Globus pallidus (tissue), 1 donor: ENCODE measurements at places on chromosomes 2 and 18.

DNA sequence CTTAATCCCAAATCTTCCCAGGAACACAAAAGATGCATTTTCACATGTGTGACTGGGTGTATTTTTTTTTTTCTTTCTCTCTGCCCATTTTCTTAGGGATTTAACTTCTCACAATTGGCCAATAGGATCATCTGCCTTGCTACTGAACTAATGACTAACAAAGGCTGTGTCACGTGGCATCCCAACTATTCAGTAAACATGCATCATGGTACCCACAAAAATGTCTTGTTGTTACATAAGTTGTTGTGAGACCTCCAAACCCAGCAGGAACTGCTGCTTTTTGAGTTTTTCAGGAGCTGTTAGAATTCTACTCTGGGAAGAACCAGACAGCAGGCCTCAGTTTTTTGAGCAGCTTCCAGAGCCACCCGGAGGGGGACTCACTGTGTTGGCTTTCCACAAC, 31.9 kb downstream of the GAD1 start:
- DNase-seq = no peak

- no peak for DNase-seq
Observed at GRCh38 chr2:45264227-45265225, 255.3 kb upstream of the SIX2 start.

GRCh38 chr2:172972005-172972619, 103.5 kb upstream of the MAP3K20 start:
- DNase-seq = peak; percentile 12

DNA sequence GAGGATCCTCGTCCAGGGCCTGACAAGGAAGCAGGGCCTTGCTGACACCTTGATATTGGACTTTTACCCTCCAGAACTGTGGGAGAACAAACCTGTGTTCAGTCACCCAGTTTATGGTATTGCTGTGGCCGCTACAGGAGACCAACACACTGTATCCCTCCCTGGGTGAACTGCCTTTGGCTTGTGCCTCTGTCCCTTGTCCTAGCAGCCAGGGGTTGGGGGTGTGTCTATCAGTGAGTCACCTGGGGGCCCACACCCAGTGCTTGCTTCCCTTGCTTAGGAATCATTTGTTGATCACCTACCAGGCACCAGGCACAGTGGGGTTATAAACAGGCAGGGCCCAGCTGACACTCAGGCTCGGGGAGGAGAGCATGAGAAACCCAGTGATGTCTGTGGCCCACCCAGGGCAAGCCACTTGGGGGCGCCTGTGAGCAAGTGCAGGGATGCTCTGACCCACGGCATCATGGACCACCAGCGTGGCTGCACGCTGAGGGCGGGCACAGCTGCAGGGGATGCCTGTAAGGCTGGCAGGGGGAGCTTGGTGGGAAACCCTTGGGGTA, 17.1 kb downstream of the TMEM185B start:
- no peak for DNase-seq

- no peak for DNase-seq
Observed at GRCh38 chr2:191721331-191721730, 43.4 kb downstream of the NABP1 start.

- no peak for DNase-seq
Observed at GRCh38 chr2:7795778-7796563, 878.8 kb downstream of the RNF144A start.

DNA sequence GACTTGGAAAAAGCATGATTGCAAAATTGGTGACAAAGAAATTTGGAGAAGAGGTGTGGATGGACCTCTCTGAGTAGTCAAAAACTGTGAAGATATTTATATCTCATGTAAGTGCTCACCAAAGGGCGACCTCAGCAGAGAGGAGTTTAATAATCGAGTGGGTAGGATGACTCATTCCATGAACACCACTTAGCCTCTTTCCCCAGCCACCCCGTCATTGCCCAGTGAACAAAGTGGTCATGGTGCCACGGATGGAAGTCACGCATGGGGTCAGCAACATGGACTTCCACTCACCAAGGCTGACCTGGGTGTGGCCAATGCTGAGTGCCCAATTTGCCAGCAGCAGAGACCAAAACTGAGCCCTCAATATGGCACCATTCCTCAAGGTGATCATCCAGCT, 997.4 kb upstream of the GYPC start:
- no peak for DNase-seq

- no peak for DNase-seq
Observed at GRCh38 chr2:200128296-200128695, 172.9 kb downstream of the MAIP1 start.

- DNase-seq = no peak
Observed at GRCh38 chr2:188425266-188425665, 133.6 kb downstream of the GULP1 start.

GRCh38 chr2:83970217-83970929, 488.7 kb downstream of the SUCLG1 start:
- DNase-seq = no peak

GRCh38 chr2:96073170-96073775, 38.6 kb upstream of the GPAT2 start:
- no peak for DNase-seq

DNA sequence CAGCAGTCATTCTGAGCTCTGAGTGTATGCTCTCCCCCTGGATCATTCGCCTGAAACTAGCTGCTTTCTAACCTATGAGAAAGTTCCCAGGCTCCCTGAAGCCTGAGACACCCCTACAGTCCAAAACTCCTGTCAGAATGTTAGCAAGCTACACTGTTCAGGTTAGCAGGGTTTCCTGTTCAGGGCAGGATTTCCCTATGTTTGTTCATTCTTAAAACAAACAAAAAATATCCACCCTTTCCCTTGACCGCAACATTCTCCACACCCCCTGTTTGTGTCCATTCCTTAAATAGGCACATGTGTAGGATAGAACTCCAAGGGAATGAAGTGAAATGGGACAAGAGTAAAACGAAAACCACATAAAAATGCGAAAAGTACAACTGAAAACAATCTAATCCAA, 83.1 kb downstream of the KLF7 start:
- no peak for DNase-seq

- DNase-seq = no peak
Observed at GRCh38 chr2:85523903-85524335, 15.0 kb upstream of the MAT2A start.

GRCh38 chr2:41180387-41180786, 728.5 kb upstream of the SLC8A1 start:
- DNase-seq = no peak

- DNase-seq = no peak
Observed at GRCh38 chr2:203914546-203915182, 21.9 kb upstream of the ICOS start.

GRCh38 chr2:21013043-21013816, 30.6 kb downstream of the APOB start:
- DNase-seq = no peak

- DNase-seq = no peak
Observed at GRCh38 chr2:218785103-218785502, 3.2 kb downstream of the CYP27A1 start.

DNA sequence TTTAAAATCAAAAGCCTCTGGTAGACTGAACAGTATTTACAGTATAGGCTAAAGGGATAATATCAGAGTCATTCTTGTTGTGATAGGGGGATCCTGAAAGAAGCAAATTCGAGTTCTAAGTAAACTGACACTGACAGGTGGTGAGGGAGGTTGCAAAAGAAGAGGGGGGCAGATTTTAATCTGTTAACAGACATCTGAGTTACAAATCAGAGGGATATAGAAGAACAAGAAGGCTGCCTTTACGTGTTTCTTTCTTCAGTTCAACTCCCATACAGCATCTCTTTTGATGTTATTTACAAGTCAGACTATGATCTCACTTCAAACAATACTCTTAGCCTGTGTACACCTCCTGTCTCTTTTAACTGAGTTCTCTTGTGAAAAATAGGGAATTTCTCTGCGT, 16.3 kb upstream of the ITGA4 start:
- DNase-seq = no peak

DNA sequence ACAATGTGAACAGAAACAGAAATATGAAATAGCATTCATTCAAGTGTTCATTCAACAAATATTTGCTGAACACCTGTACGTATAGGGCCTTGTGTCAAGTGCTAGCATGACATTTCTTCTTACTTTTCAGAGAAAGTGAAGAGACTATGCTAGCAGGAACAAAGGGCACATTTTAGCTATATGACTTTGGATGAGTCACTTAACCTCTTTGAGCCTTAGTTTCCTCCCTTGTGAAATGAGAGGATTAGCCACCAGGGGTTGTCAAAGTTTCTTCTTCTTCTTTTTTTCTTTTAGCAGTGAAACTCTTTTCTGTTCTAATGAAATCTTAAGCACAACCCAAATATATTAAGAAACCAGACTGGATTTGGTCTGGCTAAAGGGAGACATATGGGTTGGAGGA, 53.1 kb downstream of the FIGN start:
- no peak for DNase-seq

DNA sequence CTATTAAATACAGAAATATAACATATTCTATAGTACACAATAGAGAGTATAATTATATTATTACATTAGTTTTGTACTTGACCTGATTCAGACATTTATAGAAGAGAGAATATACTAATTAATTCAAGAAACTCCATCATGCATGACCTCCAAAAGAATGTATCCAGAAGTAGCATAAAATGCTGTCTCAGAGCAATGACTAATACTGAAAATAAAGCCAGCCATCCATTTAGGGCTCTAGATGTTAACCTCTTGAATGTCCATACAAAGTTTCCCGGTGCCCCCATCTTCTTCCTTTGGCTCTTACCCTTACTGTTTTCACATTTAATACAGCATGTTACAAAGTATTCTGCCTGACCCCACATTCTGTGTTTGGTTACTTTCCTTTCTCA, 102.0 kb downstream of the ARHGAP15 start:
- no peak for DNase-seq

- no peak for DNase-seq
Observed at GRCh38 chr2:151260573-151261230, 961 bp downstream of the RBM43 start.

GRCh38 chr2:165905269-165905668, 48.3 kb downstream of the TTC21B start:
- DNase-seq = no peak

- DNase-seq = no peak
Observed at GRCh38 chr2:33342705-33343104, 133.7 kb upstream of the RASGRP3 start.

GRCh38 chr18:49076654-49077166, 125.9 kb upstream of the SMAD7 start:
- no peak for DNase-seq

DNA sequence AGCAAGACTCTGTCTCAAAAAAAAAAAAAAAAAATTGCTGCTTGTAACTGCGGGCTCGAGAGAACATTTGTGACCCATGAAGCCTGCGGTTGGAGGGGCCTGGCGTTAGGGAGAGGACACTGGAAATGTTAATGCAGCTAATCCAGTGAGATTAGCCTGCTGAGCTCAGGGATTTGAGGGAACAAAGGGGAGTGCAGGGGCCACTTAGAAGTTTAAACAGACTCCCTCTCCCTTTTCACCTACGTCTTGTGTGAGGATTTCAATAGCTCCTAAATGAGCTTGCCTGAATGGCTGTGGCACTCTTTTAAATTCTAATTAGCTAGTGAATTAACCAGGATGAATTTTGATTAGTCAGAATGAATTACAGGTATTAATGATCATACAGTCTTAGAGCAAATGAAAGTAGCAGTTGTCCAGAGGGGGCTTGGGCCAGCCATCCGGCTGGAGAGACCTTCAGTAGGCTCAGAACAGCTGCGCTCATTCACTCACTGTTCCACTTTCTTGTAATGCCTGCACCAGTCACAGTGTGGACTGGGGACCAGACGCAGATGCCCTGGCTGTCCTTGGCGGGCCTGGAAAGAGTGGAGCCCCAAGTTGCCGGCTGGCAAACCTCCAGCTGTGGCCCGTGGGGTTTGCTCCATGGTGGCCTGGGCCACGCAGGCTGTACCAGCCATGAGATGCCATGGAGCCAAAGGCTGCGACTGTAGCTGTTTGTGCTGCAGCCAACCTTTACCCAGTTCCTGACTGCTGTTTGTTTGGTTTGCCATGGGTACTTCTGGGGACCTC, 20.8 kb downstream of the LDLRAD4 start:
- no peak for DNase-seq

DNA sequence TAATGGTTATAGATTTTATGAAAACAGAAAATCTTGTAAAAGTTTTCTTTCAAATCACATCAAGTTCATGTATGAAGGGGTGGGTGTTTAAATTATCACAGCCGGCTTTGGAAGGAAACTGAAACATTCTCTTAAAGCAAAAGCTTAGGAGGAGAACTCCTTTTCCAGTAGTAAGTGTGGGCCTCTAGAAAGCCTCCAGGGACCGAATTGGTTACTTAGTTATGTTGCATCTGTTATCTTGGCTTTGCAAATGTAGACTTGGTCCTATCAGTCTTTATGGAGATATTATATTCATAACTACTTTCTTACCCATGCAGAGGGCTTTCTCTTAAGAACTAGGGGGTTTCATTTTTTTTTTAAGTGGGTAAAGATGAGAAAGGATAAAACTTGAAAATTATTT, 7.4 kb downstream of the NAB1 start:
- DNase-seq = no peak

GRCh38 chr2:113178891-113179290, 5.1 kb downstream of the PSD4 start:
- no peak for DNase-seq

GRCh38 chr18:62781262-62781661, 65.9 kb downstream of the PHLPP1 start:
- DNase-seq = no peak

GRCh38 chr2:16187482-16187817, 247.1 kb downstream of the MYCN start:
- DNase-seq = no peak

DNA sequence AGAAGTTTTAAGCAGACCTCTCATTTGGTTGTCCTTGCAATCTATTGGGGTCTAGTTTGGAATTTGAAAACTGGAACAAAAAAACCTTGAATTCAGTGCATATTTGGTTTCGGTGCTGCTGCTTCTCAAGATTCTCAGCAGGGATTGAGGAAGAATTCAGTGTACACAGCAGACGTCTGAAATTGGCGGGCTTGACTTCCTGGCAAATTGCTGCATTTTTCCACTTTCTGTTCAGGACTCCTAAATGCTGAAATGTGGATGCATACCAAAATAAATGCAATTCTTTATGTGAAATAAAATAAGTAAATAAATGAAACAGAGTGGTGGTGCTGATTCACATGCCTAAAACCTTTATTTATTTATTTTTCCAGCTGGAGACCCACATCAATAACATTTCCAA, 332.4 kb upstream of the KYNU start:
- DNase-seq = peak; percentile 2

DNA sequence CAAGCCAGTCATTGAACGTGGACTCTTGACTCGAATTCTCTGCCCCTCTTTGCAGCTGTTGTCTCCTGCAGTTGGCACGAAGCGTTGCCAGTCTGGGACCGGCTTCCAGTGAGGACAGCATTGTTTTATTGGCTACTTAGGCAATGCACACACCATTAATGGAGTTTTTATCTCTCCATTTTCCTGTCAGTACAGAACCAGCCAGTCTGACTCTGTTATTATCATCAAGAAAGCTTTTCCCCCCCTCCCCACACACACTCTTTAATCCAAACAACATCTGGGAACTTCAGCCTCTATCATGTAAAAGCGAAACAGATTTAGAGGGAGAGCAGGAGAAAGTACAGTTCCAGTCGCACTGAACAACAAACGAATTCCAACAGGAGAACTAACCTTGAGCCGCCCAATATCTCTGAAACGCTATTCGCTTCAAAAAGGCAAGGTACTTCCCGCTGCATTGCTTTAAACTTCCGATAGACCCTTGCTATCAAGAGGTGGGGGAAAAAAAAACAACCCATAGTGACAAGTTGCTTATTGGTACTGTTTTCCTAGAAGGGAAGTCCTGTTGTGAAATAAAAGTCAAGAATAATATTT, 38.2 kb downstream of the ACVR1 start:
- peak; percentile 74 for DNase-seq
